ENCODE measurements at places on chromosomes 16 and 17.

- peak; percentile 54 for DNase-seq
Observed at GRCh38 chr17:58335779-58336455, 7.3 kb upstream of the TSPOAP1 start.

DNA sequence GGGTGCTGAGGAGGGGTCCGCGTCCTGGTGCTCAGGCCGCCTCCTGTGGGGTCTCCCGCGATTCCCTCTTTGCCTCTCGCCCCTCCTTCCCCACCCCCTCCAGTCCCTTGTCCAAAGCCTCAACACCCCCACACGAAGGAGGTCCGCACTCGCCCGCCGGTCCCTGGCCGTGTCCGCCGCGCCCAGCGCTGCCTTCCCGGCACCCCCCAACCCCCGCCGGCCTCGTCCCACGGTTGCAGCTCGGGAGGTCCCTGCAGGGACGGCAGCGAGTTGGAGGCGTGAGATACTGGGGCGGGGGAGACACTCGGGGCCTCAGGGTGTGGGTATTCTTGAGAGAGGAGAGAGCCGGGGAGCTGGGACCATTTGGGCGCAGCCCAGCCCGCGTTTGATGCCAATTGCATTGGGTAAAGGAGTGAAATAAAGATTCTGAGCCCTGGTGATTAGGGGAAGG lies 468 bp downstream of the FLYWCH2 start:
- DNase-seq, result peak; percentile 16

DNA sequence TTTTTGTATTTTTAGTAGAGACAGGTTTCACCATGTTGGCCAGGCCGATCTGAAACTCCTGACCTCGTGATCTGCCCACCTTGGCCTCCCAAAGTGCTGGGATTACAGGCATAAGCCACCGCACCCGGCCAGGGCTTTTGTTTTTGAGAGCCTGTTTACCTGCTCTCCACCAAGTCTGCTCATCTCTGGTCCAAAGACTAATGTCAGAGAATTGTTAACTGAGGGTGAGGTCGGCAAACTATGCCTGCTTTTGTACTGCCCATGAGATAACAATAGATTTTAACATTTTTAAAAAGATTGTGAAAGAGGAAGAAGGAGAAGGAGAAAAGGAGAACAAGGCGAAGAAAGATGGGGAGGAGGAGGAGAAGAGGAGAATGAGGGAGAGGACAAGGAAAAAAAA lies 26.0 kb downstream of the TMEM238L start:
- no peak for DNase-seq

- DNase-seq, result no peak
Observed at GRCh38 chr16:89190150-89190958, 10.0 kb downstream of the SLC22A31 start.

GRCh38 chr16:60127196-60127595 lies 1393.1 kb upstream of the GOT2 start:
- DNase-seq, result no peak

DNA sequence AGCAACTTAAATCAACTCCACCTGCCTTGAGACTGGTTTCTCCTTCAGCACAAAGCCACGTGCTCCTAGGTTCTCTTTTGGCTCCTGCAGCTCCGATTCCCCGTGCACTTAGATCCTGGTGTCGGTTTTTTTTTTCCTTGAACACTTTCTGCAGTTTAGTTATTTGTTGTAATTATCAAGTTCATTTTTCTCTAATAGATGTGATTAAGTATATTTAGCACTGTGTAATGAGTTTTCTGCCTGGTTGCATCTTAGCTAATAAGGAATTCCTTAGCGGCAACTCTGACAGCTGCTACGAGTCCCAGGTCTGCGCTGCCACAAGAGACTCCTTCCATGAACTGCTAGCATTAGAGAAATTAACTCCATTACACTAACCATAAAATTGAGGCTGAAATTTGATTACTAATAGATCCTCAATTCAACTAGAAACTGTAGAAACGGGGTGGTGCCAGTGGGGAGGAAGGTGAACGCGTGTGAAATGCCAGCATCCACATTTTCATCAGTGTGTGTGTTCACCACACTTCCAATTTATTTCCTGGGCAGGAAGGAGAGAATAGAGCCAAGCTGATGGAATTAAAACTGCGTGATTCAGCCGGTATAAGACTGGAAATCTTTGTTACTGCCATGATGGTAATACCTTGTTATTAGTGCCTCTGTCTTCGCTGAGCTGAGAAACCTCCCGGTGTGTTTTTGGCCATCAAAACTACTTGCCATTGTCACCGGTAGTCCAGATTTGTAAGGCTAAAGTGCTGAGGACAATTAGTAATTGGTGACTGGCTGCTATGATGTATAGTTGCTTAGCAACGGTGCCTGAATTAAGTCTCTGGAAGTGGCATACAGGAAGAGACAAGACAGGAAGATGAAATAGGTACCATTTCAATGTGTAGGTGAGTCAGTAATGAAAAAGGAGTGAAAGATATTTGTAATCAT lies 232.4 kb downstream of the IRX3 start:
- DNase-seq, result no peak

GRCh38 chr17:43094129-43094835 lies 30.9 kb downstream of the BRCA1 start:
- no peak for DNase-seq

Measured in stimulated activated naive CD4-positive, alpha-beta T cell treated with Interleukin-2 at 50 U/mL for 16 hours (primary cell).